ENCODE measurements at places on chromosomes 7 and 10.

GRCh38 chr7:120961638-120962173, 11.1 kb downstream of the ING3 start:
- DNase-seq = no peak

DNA sequence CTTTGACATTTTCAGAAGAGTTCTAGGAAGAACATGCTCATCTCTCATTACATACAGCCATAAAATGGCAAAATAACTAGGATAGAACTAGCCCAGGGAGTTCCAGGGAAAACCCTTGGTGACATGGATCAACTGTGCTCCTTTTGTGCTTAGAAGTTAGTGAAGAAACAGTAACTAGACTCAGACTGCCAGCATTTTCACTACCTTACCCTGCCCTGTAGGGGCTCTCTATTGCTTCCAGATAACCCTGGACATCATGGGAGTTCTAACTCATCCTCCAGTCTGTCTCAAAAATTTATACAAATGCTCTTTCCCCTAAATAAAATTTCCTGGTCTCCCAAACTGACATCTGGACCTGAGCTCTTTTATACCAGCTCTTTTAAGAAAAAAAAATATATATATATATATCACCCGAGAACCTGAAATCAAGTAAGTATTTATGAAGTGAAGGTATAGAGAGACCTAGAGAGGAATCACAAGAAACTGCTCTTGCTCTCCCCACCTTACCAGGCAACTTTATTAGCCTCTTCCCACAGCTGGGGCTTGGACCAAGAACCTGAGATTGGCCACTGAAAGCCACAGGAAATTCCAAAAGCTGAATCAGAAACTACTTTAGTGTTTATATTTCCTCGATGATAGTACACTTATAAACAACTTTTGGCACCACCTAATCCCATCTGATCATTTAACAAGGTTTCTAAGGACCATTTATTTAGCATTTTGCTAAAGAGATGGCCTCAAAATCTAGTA, 101.4 kb downstream of the RELN start:
- no peak for DNase-seq

DNA sequence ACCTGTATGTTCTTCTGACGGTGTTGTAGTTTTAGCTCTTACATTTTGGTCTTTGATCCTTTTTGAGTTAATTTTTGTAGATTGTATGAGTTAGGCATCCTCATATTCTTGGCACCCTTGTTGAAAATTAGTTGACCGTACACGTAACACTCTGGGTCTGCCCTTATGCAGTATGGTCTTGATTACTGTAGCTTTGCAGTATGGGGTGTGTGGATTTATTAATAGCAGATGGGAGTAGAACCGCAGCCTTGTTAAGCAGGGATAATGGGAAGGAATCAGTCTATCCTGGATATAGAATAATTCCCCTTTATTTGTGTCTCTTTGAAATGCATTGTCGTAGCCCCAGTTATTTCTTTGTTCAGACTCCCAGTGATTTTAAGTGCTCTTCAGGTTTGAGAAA, 95.5 kb downstream of the UBE3C start:
- no peak for DNase-seq

GRCh38 chr7:38425509-38425908, 152.1 kb upstream of the TARP start:
- DNase-seq = no peak

- DNase-seq = no peak
These were observed 100.4 kb upstream of the DDC start for GRCh38 chr7:50665403-50666123.

DNA sequence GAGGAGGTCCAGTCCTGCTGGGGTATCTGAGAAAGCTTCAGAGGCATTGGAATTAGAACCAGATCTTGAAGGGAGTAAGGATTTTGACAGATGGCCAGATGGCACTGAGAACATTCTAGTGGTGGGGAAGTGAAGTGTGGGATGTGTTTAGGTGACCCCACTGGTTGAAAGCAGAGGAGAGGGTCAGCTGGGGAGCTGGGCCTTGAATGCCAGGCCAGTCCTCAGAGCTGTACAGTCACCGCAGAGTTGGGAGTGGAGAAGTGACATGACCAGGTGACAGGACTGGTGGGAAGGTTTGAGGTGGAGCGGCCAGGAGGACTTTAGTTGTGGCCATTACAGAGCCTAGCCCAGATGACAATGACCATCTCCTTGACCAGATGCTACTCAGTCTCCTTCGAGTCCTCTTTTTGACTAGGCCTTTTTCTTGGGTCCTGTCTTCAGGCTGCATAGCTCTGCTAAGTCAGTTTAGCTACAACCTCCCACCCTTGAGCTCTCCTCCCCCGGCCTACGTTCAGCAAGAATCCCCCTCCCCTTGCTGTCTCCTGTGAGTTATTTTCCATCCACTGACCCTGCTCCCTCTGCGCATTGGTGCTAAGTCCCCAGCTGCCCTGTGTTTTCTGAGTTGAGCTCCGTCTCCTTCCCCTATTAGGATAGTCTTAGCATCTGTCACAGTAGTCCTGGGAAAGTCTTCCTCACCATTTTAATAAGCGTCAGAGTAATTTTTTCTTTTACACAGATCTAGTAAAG, 56.3 kb downstream of the CCNY start:
- no peak for DNase-seq

- DNase-seq = no peak
These were observed 175.1 kb downstream of the COBL start for GRCh38 chr7:51141451-51142003.

DNA sequence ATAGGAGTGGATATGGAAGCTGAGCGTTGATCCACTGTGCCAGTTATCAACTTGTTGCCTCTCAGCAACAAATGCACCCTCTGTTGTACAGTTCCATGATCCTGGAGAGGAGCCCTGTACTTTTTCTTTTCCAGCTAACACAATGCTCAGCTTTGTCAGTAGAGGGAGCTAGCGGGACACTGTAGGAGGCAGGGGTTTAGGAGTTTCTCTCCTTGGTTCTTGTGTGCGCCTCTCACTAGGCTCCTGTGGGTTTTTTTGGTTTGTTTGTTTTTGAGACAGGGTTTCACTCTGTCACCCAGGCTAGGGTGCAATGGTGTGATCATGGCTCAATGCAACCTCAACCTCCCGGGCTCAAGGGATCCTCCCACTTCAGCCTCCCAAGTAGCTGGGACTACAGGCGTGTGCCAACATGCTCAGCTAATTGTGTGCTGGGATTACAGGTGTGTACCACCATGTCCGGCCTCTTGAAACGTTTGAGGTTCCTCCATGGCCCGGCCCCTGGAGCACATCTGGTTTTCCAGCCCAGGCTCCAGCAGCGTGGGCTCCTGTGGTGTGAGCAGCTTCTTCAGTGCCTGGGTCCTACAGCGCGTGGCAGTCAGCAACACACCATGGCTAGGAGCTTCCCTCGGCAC, 12.0 kb upstream of the MARVELD1 start:
- peak; percentile 27 for DNase-seq

GRCh38 chr10:33113466-33113865, 155.4 kb upstream of the ITGB1 start:
- DNase-seq = no peak

DNA sequence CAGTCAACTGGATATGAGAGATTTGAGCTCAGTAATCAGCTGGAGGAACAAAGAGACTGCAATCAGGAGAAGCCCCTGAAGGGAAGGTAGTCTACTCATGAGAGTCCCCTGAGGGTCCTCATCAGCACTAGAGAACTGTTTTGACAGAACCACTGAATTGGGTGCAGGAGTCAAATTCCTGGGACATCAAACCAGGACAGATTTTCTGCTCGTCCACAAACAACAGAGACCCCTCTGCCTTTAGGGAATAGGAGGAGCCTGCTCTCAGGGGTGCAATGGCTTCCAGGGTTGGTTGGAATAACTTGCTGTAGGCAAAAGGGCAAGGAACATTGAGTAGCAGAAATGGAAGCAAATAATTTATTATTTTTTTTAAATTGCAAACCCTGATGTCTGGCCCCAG, 21.9 kb upstream of the NEUROD6 start:
- no peak for DNase-seq

DNA sequence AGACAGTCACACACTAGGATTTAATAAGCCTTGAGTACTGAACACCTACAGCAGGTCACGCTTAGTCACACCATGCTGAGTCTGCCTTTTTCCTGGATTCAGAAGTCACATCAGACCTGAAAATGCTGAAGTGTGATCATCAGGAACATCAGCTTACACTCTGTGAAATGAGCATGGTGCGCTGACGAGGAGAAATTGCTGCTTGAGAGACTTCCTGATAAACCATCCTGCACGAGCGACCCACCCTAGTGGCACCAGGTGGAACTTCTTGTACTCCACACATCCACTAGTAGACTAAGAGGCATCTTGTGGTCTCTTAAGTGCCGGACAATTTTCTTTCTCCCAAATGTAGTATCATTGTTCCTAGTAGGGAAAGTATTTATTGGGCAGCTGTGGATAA, 51.8 kb upstream of the MRLN start:
- no peak for DNase-seq

- DNase-seq = no peak
These were observed 75.7 kb downstream of the C10orf105 start for GRCh38 chr10:71643904-71644303.

DNA sequence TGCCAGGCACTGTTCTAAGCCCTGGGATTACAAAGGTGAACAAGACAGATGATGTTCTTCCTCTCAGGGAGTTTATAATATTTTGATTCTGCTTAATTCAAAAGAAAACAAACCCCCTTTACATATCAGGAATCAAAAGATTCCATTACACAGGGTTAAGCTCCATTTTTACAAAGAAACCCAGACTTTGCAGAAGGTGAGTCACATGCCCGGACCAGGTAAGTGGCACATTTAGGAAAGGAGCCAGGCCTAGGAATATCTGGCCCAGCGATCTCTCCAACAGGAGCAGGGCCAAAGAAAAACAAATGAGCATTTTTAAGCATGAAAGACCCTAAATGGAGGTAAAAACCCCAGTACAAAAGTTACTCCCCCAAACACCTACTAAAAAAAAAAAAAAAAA, 1.1 kb downstream of the STN1 start:
- DNase-seq = no peak

DNA sequence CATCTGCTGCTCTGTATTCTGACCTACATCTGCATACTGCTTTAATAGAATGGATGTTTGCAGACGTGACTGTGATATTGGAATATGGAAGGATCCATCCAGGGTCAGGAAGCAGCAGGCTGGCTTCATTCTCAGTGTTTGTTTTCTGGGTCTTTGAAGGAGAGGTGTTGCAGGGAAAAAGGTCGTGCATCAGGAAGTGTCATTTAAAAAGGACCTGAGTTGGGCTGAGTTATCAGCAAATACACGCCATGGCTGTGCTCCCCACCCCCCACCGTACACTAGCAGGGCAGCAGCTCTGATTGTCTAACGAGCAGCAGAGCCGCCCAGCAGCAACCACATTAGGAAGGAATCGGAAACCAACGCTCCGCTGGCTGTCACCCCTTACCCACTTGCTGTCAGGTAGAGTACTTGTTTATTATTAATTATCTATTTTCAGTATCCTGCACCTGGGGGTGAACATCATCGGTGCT, 63.1 kb upstream of the STEAP1B start:
- no peak for DNase-seq

DNA sequence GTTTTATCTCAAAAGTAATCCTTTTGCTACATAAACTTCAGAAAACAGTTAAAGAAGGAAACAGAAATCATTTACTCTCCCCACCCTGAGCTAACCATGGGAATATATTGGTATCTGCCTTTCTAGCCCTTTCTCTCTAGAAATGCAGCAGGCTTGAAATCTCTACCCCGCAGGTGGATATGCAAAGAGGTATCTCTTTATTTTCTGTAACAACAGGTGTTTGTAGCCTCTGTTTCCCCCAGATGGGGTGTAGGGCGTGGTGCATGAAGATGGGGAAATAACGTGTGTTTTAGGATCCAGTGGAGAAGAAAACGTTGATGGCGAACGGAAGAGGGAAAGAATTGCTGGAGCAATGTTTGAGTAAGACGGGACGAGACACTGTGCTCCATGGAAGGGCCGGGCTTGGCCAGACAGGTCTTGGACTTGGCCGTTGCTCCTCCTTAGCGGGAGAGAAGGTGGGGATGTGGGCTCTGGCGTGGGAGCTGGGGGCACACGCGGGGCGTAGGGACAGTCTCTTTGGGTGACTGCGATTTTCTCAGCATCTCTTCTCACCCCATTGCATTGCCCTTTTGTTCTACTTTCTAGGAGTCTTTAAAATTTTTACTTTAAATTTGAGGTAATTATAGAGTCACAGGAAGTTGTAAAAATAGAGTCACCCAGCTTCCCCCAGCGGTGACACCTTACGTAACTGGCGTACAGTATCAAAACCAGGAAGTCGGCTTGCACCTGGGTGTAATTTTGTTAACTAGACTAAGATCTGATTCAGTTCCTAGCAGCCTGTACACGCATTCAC, 82.9 kb downstream of the ELFN1 start:
- no peak for DNase-seq

DNA sequence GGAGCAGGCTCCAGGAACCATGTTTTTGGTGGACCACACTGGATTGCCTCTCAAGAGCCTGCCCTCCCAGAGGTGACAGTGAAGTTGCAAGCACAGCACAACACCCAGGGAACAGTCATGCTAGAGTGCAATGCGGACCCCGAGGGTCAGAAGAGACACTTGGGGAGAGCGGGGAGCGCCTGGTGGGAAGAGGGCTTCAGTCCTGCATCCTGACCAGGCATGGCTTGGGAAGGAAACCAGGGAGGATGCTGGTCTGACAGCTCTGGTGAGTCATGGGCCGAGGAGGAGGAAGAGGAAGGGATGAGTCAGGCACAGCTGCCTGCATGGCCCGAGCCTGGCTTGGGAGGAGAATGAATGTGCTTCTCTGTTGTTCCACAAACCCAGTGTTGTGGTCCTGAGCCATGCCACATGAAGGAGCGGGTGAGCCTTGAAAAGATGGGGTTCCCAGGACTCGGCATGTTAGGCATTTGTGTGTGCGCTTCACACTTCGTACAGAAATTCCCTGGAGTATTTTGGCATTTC, 29.5 kb upstream of the ANKRD2 start:
- no peak for DNase-seq

- DNase-seq = no peak
These were observed 20.7 kb downstream of the ZNF107 start for GRCh38 chr7:64686493-64687184.

Data from NCI-H187 (cell line).